H9 (cell line): ENCODE measurements at places on chromosomes 4 and X. TPM values are rescaled to one million over a fixed set of nuclear protein-coding genes. Genes with fewer than 3 reads are reported as not detected.

- no peak overlapping the region for H3K4me3 ChIP-seq
- no peak overlapping the region for H3K27ac ChIP-seq
- no peak for DNase-seq
Observed at GRCh38 chr4:8127051-8127826, 31.4 kb downstream of the ABLIM2 start.

DNA sequence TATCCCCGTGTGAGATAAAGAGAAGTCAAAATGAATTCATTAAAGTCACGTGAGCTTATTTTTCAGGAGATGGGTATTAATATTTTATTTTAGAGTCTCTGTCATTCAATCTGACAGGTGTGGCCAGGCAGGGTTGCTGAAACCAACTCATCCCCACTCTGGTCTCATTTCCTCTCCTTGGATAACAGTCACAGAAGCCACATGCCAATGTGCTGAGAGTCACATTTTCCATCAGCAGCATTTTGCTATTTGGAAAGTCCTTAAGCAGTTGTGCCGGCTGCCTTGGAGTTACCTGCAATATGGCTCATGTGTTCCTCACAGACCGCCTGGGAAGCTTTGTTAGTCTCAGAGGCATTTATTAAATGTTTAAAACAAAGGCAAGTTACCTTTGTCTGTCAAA lies 302.3 kb downstream of the DCHS2 start:
- H3K4me3 ChIP-seq, result no peak overlapping the region
- no peaks in the 10 kb centered on the region for H3K36me3 ChIP-seq
- no peak overlapping the region for H3K27ac ChIP-seq
- no peaks in the 10 kb centered on the region for H3K27me3 ChIP-seq

DNA sequence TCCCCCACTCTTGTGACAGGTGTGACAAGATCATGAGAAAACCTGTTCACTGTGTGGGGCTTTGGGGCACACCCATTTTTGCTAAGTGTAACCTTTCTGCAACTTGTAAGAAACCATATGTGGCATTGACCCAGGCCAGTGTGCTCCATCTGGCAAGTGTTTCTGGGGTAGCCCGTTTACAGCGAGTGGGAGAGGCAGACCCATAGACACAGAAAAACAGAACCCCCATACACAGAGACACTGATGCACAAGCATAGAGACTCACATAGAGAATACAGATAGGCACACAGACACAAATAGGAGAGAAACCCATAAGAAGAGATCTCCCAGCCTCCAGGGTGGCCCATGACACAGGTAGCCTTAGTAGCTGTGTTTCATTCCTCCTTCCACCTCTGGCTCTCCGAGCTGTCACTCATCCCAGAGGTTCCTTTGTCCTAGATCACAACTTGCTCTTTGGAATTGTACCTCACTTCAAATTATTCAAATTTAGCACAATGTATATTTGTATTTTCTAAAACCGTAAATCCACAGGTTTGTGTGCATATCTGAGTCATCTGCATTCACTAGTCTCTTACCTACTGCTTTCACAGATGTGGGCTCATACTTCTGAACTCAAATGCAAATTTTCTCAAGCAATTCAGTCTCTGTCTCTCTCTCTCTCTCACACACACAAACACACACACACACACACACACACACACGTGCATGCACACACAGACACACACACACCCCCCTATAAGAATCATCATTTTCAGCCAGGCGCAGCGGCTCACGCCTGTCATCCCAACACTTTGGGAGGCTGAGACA lies 114.4 kb downstream of the SH3KBP1 start:
- DNase-seq, result no peak
- no peaks in the 10 kb centered on the region for H3K27me3 ChIP-seq
- no peaks in the 10 kb centered on the region; the same call in none of the 2 replicates for H3K36me3 ChIP-seq
- H3K4me3 ChIP-seq, result peak overlapping the region; percentile 1; the same call in 1 of the 2 replicates
- peaks cover 5% of the 10 kb centered on the region; the same call in 1 of the 2 replicates for H3K4me1 ChIP-seq
- H3K27ac ChIP-seq, result no peak overlapping the region

- H3K4me3 ChIP-seq, result no peak within 1 kb of the TSS
- H3K27ac ChIP-seq, result no peak within 1 kb of the TSS
- H3K36me3 ChIP-seq, result peaks cover 51% of the 10 kb centered on the region
- DNase-seq, result no peak
- H3K27me3 ChIP-seq, result peaks cover 2% of the 10 kb centered on the region; the same call in 1 of the 2 replicates
- H3K4me1 ChIP-seq, result no peaks in the 10 kb centered on the region
Observed at GRCh38 chrX:71301195-71301924, at the start of gene ITGB1BP2. TSS of gene ITGB1BP2 (plus strand) at chrX:71301750. CDS start at chrX:71301807, 57 bp downstream.

- H3K27me3 ChIP-seq, result no peaks in the 10 kb centered on the region
- H3K4me3 ChIP-seq, result no peak overlapping the region
- no peak for DNase-seq
- peaks cover 7% of the 10 kb centered on the region; the same call in 1 of the 2 replicates for H3K4me1 ChIP-seq
Observed at GRCh38 chr4:127523369-127523768, 109.4 kb upstream of the INTU start.

The EDNRA gene
- 0.75 and 1.6 TPM in 2 replicates for total RNA-seq

DNA sequence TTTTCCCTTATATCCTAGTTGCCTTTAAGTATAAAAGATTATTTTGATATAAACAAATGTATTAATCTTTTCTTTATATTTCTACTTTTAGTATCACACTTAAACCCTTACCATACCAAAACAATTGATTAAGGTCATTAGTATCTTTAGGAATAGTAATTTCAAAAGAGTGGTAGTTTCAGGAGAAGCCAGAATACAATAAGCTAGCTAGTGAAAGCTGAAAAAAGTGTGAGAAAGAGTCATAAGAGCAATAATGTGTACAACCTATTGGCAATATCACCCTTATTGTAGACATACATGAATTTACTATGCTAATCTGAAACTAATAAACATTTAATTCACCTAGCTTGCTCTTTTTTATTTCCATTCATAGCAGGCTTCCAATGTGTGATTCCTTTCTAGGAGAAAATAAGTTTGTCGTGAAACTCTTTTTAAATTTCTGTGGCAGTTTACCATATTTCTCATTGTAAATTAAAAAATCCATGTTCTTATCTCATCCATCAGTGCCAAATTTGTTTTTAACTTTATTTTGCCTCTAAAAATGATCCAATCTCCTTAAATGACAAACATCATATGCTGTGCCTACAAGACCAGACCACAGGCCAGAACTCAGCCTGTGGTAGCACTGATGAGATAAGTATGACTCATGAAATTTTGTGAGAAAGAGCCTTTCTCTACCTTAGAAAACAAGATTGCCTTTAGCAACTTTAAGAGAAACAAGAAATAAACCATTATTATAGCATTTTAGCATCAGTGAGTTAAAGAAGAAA lies 8.1 kb downstream of the NEK1 start:
- H3K27me3 ChIP-seq, result no peaks in the 10 kb centered on the region
- H3K36me3 ChIP-seq, result peaks cover 13% of the 10 kb centered on the region
- H3K4me3 ChIP-seq, result no peak overlapping the region
- no peak for DNase-seq
- H3K4me1 ChIP-seq, result no peaks in the 10 kb centered on the region
- H3K27ac ChIP-seq, result no peak overlapping the region

The IGSF1 gene
- 11.9 and 12.5 TPM in 2 replicates for total RNA-seq

- no peak overlapping the region for H3K27ac ChIP-seq
- H3K36me3 ChIP-seq, result no peaks in the 10 kb centered on the region
- H3K4me1 ChIP-seq, result no peaks in the 10 kb centered on the region
- no peaks in the 10 kb centered on the region for H3K27me3 ChIP-seq
- no peak for DNase-seq
- H3K4me3 ChIP-seq, result no peak overlapping the region
Observed at GRCh38 chr4:24774452-24774851, 20.9 kb upstream of the SOD3 start.

The AMTN gene
- not detected in 2 replicates for total RNA-seq

DNA sequence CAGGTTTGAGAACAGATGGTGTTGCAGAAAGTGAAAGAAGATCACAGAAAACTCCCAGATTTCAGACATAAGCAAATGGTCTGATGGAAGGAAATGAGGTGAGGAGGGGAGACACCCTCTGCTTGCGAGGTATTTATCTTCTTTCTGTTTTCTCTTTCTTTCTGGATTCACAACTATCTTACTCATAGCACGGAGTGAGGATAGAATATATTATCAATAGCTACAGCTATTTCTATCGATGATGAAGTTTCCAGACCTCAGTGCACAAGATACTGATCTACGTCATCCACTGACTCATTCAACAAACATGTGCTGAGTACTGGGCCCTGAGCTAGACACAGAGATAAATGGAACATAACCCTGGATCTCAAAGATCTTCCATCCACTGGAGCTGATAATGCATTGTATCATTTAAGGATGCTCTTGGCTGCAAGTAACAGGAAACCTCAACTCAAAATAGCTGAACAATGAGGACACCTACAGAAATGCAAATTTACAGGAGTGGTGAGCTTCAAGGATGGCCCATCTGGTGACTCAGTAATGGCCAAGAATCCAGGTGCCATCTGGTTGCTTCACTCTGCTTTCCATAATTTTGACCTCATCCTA lies 21.2 kb downstream of the SLC2A9 start:
- H3K4me1 ChIP-seq, result no peaks in the 10 kb centered on the region
- no peak overlapping the region for H3K4me3 ChIP-seq
- DNase-seq, result no peak
- H3K36me3 ChIP-seq, result no peaks in the 10 kb centered on the region
- H3K27ac ChIP-seq, result no peak overlapping the region

The CISD2 gene
- total RNA-seq, result 45.6 and 46.0 TPM in 2 replicates

The GRIA3 gene
- 1.4 and 2.4 TPM in 2 replicates for total RNA-seq

GRCh38 chr4:182143822-182144625 lies 99.2 kb upstream of the TENM3 start:
- no peaks in the 10 kb centered on the region for H3K4me1 ChIP-seq
- H3K36me3 ChIP-seq, result peaks cover 3% of the 10 kb centered on the region; the same call in 1 of the 2 replicates
- DNase-seq, result peak; percentile 80
- no peak overlapping the region for H3K27ac ChIP-seq
- peak overlapping the region; percentile 95 for H3K4me3 ChIP-seq

The NXF2B gene
- not detected in 2 replicates for total RNA-seq

DNA sequence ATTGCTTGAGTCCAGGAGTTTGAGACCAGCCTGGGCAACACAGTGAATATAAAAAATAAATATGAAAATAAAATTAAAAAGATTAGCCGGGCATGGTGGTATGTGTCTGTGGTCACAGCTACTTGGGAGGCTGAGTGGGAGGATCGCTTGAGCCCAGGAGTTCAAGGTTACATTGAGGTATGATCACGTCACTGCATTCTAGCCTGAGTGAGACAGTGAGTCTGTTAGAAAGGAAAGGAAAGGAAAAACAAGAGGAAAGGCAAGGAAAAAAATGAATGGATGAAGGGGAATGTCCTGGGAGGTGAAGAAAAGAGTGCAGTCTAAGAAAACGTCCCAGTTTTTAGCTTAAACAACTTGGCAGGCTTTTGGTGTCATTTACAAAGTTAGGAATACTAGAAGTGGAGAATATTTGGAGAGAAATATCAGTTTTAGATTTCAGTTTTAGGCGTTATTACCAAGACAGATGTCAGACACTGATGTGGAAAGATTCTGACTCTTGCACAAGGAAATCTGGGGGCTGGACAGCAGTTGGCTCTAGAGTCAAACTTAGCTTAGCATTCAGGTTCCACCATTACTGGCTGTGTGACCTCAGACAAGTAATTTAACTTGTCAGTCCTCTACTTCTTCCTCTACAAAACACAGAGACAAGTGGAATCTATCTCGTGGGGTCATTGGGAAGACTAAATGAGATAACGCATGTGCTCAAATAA lies 139.0 kb downstream of the TSPAN5 start:
- H3K27ac ChIP-seq, result no peak overlapping the region
- no peak for DNase-seq
- H3K4me3 ChIP-seq, result no peak overlapping the region
- no peaks in the 10 kb centered on the region for H3K27me3 ChIP-seq
- peaks cover 3% of the 10 kb centered on the region; the same call in 1 of the 2 replicates for H3K4me1 ChIP-seq

- no peak overlapping the region for H3K27ac ChIP-seq
- H3K4me1 ChIP-seq, result no peaks in the 10 kb centered on the region
- no peaks in the 10 kb centered on the region for H3K36me3 ChIP-seq
- no peak for DNase-seq
- no peak overlapping the region for H3K4me3 ChIP-seq
Observed at GRCh38 chr4:177077095-177077971, 232.3 kb upstream of the NEIL3 start.

DNA sequence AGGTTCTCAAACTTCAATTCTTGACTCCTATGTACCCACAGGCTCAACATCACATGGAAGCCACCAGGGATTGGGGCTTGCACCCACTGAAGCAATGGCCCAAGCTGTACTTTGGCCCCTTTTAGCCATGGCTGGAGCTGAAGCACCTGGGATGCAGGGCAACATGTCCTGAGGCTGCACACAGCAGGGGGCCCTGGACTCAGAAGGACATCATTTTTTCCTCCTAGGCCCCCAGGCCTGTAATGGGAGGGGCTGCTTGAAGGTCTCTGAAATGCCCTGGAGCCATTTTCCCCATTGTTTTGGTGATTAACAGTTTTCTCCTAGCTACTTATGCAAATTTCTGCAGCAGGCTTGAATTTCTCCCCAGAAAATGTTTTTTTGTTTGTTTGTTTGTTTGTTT lies 465.1 kb upstream of the PCDH10 start:
- no peaks in the 10 kb centered on the region for H3K27me3 ChIP-seq
- no peak overlapping the region for H3K27ac ChIP-seq
- H3K4me3 ChIP-seq, result no peak overlapping the region
- no peak for DNase-seq
- H3K36me3 ChIP-seq, result peaks cover 21% of the 10 kb centered on the region
- H3K4me1 ChIP-seq, result no peaks in the 10 kb centered on the region

DNA sequence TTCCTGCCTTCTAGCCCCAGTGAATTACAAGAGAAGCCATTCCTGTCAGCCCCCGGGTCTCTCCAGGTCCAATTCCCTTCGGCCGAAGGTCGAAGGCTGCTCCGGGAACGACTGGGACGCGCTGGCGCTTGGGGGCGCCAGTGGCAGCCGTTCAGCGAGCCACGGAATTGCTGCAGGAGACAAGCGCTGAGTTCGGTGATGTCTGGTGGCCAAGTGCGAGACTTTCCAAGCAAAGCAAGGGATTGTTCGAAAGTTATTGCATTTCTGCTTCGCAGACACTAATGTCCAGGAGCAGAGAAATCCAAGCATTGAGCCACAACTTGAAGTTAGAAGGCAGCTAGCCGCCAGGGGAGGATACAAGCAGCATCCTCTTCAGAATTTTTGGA lies 1.1 kb upstream of the DKK2 start:
- H3K27me3 ChIP-seq, result peaks cover 33% of the 10 kb centered on the region
- H3K27ac ChIP-seq, result no peak overlapping the region
- no peaks in the 10 kb centered on the region; the same call in 2 of the 3 replicates for H3K36me3 ChIP-seq
- peaks cover 3% of the 10 kb centered on the region; the same call in 1 of the 2 replicates for H3K4me1 ChIP-seq

DNA sequence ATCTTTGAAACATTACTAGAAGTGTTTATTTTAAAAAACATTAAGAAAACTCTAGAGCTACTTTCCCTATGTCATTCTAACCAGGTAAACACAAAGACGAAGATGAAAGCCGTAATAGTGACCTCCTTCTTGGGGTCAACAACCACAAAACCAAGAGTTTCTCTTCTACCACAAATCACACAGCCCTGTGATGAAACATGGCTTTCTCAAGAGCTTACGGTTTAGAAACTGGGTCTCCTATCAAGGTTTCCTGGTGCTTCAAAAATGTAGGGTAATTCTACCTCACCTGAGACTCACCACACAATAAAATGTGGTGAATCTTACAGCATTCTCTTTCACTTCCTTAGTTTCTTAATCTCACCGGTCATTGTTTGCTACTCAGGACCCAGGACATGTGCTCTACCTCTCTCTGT lies 50.9 kb downstream of the CORIN start:
- H3K36me3 ChIP-seq, result no peaks in the 10 kb centered on the region
- no peaks in the 10 kb centered on the region for H3K27me3 ChIP-seq
- H3K4me3 ChIP-seq, result no peak overlapping the region
- H3K27ac ChIP-seq, result no peak overlapping the region
- DNase-seq, result no peak

The GSTCD gene
- 16.2 and 17.9 TPM in 2 replicates for total RNA-seq

- H3K27ac ChIP-seq, result no peak overlapping the region
- no peaks in the 10 kb centered on the region for H3K36me3 ChIP-seq
- no peak overlapping the region for H3K4me3 ChIP-seq
- DNase-seq, result no peak
- H3K27me3 ChIP-seq, result no peaks in the 10 kb centered on the region
Observed at GRCh38 chr4:25624616-25625015, 31.0 kb upstream of the SLC34A2 start.

The PAK3 gene
- 7.5 and 7.8 TPM in 2 replicates for total RNA-seq
